ENCODE measurements at places on chromosomes 13 and 19. TPM values are rescaled to one million over a fixed set of nuclear protein-coding genes. Genes with fewer than 3 reads are reported as not detected.
A peak's percentile ranks its signal among the peaks of the same experiment; 100 is the strongest.

NOVA2 gene
- 0.10 TPM for total RNA-seq

NLRP11 gene
- 2.4 TPM for total RNA-seq

SIGLECL1 gene
- not detected for total RNA-seq

KMT5C gene
- 10.0 TPM for total RNA-seq

THSD1 gene
- 3.4 TPM for total RNA-seq

CRLF1 gene
- 0.57 TPM for total RNA-seq

KLK15 gene
- total RNA-seq: not detected

ADGRE3 gene
- total RNA-seq: not detected

KIRREL2 gene
- 0.17 TPM for total RNA-seq

CBY2 gene
- total RNA-seq: not detected

MRPL34 gene
- 83.3 TPM for total RNA-seq

CALR3 gene
- total RNA-seq: not detected

DNA sequence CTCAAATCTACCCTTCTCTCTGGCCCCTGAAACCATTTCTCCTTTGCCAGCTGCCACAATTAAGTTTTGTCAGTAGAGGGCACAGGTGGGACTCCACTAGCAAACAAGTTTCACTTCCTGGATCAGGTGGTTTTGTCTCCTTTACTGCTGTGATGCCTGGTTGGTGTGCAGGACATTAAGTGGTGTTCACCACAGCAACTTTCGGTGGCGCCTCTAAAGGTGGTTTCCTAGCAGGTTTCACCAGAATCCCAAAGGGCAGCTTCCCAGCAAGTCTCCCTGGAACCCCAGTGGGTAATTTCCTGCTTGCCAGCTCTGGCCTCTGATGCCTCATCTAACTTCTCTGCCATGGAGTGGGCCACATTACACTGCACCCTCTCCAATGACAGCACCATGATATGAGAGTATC, 16.6 kb downstream of the MED4 start:
- peak; percentile 28 for DNase-seq

- no peak for DNase-seq
These were observed 33.5 kb downstream of the RASL11A start for GRCh38 chr13:27304099-27304498.

DNA sequence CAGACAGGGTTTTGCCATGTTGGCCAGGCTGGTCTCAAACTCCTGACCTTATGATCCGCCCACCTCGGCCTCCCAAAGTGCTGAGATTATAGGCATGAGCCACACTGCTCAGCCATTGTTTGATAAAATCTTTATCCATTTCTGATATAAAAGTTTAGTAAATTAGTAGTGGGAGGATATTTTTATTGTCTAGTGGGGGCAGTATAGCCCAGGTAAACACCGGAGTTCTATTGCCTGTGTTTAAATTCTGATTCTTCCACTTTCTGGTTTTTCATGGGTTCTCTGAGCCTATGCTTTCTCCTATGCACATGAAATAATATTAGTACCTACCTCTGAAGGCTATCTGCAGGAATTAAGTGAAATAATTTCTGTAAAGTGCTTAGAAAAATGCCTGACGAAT, 20.1 kb upstream of the ARHGEF18 start:
- no peak for DNase-seq

GRCh38 chr19:54485851-54486250, 12.8 kb upstream of the CDC42EP5 start:
- no peak for DNase-seq

GRCh38 chr13:27008733-27009132, 162.9 kb downstream of the USP12 start:
- DNase-seq: no peak

DNA sequence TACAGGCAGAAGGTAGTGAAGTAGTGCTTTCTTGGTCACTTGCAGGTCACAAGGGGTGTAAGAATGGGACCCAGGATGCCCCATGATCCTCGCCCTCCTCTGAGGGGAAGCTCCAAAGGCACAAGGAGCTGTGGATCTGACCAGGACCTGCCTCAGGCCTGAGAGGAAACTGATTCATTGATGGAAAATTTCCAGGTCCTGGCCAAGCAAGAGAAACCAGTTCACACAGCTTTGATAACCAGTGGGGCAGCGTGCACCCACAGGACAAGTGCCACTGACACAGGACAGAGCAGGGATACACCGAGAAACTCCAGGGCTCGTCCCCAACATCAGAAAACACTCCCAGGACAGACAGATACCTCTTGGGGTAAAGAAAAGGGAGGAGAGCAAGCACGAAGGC, 177.1 kb downstream of the RBM26 start:
- peak; percentile 8 for DNase-seq

GRCh38 chr13:113862191-113862930, 1.5 kb downstream of the GAS6 start:
- DNase-seq: no peak

GRCh38 chr13:40388617-40389016, 277.8 kb downstream of the FOXO1 start:
- DNase-seq: peak; percentile 82

- no peak for DNase-seq
These were observed 375.7 kb upstream of the SPRY2 start for GRCh38 chr13:80716610-80717081.

DNA sequence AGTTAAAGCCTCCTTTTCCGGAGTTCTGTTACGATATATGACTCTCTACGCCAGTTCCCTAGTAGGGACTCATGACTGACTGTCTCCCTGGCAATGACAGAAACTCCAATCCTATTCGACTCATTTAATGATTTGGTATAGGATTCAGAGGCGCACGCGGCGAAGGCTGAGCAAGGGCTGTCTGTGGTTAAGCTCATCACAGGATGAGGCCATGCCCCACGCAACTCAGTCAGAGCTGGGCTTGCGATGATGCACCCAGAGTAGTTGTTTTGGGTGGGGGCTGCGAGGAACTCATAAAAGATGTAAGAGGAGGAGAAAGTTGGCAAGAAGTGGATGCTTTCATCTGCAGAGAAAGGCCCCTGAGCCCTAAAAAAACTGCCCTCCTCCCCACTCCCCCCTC, 468 bp upstream of the SERTM1 start:
- DNase-seq: no peak

- DNase-seq: peak; percentile 11
These were observed 134.9 kb downstream of the RAP2A start for GRCh38 chr13:97568850-97569249.

DNA sequence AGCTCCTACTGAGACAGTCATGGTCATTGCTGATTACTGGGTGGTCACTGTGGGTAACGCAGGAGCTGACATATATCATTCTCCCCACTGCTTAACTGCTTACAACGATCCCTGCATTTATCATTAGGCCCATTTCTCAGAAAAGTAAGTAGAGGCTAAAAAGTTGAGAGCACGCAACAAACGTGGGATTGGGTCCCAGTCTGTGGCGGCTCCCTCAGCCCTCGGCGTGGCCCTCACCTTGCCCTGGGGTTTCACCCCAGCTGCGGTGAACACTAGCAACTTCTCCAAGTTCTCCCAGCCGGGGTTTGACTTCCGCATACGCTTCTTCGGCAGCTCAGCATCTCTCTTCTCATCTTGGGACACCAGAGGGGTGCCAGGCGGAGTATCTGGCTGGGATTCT, 2.5 kb downstream of the PNKP start:
- DNase-seq: no peak

GRCh38 chr13:32257649-32258048, 57.5 kb downstream of the ZAR1L start:
- no peak for DNase-seq

- no peak for DNase-seq
These were observed 250.2 kb downstream of the ABCC4 start for GRCh38 chr13:95050800-95051615.

GRCh38 chr13:77715233-77715891, 17.9 kb downstream of the SLAIN1 start:
- no peak for DNase-seq
